ENCODE measurements at places on chromosomes 2 and 18. TPM values are rescaled to one million over a fixed set of nuclear protein-coding genes. Genes with fewer than 3 reads are reported as not detected.

The ACTG2 gene
- total RNA-seq = 918 TPM

The OSBPL6 gene
- 2.4 TPM for total RNA-seq

The NRP2 gene
- total RNA-seq = 55.8 TPM

The CRYGC gene
- total RNA-seq = not detected

The INHBB gene
- total RNA-seq = 10.8 TPM

The KIF3C gene
- 4.1 TPM for total RNA-seq

The OSR1 gene
- total RNA-seq = 34.7 TPM

The SH3RF3 gene
- total RNA-seq = 8.0 TPM

The CPO gene
- total RNA-seq = not detected

The CFAP210 gene
- 0.49 TPM for total RNA-seq

The SNTG2 gene
- total RNA-seq = 9.9 TPM

The B4GALT6 gene
- 8.9 TPM for total RNA-seq

The SULT6B1 gene
- not detected for total RNA-seq

The GDF7 gene
- total RNA-seq = 11.0 TPM

The ATP5F1A gene
- total RNA-seq = 409 TPM

The NFATC1 gene
- total RNA-seq = 13.8 TPM

The CHRNA1 gene
- 0.34 TPM for total RNA-seq

The CLEC4F gene
- total RNA-seq = 1.2 TPM

Data from ureter (tissue), 1 donor.